Activated CD8-positive, alpha-beta memory T cell treated with anti-CD3 and anti-CD28 coated beads, Interleukin-2, amount 50 U/mL, for 4 hours (primary cell): ENCODE measurements at places on chromosomes 12 and 14.
A peak's percentile ranks its signal among the peaks of the same experiment; 100 is the strongest.

- DNase-seq = no peak
These were observed 55.2 kb downstream of the SLC38A4 start for GRCh38 chr12:46770501-46771183.

DNA sequence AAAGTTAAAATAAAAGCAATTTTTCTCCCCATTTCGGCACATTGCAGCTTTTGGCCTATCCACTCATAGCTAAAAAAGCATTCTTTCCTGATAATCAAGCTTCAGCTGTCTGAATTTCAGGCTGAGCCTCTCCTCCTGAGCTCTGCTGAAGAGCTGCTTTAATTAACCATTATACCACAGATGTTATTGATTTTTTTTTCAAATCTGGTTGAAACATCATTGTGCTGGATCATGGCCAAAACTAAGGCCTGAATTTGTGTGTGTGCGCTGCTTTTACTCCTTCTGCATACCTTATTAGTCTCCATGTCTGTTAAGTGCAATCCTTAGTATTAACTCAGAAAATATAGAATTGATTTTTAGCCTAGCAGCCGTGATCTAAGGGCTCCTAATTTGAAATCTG lies 52.3 kb downstream of the MBIP start:
- DNase-seq = no peak

- no peak for DNase-seq
These were observed 343.4 kb downstream of the ADAMTS20 start for GRCh38 chr12:43208627-43209026.

DNA sequence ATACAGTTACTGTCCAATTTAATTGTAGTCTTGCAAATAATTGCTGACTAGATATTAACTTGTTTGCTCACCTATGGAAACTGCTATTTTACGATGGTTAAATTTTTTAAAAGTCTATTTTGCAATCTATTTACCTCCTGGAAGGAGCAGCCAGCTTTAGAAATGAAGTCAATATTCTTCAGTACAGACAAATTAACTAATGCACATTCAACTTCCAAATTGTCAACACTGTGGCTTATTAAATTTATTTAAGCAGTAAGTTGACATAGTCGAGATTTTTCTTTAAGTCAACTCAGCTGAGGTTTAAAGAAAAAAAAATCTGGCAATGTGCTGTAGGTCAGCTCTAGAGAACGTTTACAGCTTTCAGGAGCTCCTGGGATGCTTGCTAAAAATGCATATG lies 221.2 kb downstream of the SSPN start:
- DNase-seq = no peak

GRCh38 chr12:46222636-46223035 lies 46.2 kb downstream of the SLC38A1 start:
- DNase-seq = no peak

DNA sequence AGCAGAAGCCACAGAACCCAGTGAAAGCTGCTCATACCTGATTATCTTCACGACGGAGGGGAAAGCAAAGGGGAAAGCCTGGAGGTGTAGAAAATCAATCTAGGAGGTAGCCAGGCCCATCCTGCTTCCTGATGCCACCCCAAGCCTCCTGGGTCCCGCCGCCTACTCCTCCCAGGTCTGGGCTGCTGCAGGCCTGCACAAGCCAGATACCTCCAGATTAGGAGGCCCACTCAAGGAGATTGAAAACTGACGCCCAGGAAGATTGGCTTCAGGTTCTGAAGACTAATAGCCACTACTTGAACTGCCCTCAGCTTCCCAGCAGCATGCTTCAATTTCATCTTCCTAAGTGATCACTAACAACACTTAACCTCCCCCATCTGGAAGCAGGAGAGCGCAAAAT lies 87.1 kb downstream of the GCH1 start:
- no peak for DNase-seq

- peak; percentile 30 for DNase-seq
These were observed 4.0 kb downstream of the CHD4 start for GRCh38 chr12:6603095-6603567.

DNA sequence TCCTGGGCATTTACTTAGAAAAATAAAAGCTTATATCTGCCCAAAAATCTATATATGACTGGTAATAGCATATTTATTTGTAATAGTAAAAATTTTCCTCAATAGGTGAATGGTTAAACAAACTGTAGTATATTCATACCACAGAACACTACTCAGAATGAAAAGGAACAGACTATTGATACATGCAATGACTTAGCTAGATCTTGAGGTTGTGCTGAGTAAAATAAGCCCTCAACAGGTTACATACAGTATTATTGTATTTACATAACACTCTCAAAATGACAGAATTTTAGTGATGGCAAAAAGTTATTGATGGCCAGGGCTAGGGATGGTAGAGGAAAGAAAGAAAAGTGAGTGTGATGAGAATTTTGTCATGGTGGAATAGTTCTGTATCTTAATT lies 178.4 kb downstream of the BMP4 start:
- DNase-seq = no peak
